ENCODE measurements at places on chromosomes 13 and 19.

- no peak for DNase-seq
Observed at GRCh38 chr13:51681037-51681678, 96.9 kb downstream of the WDFY2 start.

- no peak for DNase-seq
Observed at GRCh38 chr13:67281466-67281865, 51.3 kb upstream of the PCDH9 start.

- no peak for DNase-seq
Observed at GRCh38 chr19:21264416-21264815, 64.8 kb downstream of the ZNF708 start.

DNA sequence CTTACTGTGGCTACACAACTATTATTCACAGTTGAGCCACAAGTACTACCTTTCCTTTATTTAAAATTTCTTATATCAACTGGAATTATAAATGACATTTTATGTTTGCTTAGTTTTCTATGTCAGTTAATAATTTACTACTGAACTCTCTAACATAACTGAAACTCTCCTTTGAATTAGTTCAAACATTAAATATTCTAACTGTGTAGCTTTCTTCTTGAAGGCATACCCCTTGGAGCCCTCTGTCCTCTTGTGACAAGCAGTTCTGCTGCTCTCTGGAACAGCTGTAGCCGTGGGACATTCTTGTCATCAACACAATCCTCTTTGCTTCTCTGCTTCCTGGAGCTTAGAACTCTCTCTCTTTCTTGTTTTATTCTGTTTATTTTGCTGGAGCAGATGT, 244.8 kb downstream of the NHLRC3 start:
- DNase-seq: no peak

- peak; percentile 54 for DNase-seq
Observed at GRCh38 chr19:13987101-13987890, 18.8 kb downstream of the RFX1 start.

DNA sequence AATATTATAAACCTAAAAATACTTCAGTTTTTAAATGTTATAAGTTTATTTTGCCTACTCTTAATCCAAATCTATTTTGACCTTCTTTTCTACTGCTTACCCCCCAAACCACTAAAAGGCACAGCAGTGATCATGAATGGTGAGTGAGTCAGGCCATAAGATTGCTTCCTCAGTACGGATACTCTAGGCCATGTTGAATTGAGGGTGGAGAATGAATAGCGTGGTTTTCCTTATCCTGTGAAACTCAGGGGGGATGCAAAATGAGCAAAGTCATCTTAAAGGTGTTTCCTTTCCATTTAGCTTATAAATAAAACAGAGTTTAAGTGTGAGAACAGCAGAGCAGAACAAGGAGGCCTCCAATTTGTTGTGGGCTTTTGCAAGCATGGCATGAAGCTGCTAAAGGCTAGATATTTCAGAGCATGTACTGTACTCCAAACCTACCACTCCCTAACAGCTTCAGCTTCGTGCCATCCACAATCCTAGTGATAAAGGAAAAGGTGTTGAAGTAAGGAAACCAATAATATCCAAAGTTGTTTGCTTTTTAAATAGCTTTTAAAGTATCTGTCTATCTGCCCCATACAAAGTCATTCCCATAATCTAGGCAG, 25.0 kb downstream of the SERPINE3 start:
- no peak for DNase-seq

GRCh38 chr19:58328999-58329398, 2.2 kb downstream of the ZSCAN22 start:
- DNase-seq: peak; percentile 23

- no peak for DNase-seq
Observed at GRCh38 chr13:29210676-29211075, 384.8 kb downstream of the SLC7A1 start.

- DNase-seq: no peak
Observed at GRCh38 chr19:4891066-4891465, 11.6 kb downstream of the ARRDC5 start.

DNA sequence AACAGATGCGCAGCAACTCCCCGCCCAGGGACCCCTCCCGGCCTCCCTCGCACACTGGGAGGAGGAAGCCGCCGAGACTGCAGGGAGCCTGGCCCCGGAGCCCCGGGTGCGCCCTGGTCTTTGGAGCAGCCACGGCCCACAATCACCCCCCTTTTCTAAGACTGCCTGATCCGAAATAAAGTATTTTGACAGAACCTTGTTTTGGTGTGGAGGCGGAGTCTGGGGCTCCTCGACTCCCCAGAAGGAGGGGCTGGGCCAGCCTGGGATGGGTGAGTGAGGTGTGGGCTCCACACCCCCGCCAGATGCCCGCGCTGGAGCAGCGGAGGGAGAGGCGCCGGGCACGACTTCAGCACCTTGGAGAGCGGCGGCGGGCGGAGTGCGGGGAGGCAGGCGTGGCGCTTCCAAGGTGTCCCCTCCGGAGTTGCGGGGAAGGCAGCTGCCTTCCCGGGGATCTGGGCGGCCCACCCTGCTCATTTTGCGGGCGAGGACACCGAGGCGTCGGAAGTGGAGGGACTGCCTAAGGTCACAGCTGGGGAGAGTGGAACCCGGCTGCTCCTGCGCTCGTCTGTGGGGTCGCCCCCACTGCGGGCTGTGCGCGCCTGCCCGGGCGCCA, 9.4 kb downstream of the SIRT6 start:
- no peak for DNase-seq

- DNase-seq: no peak
Observed at GRCh38 chr19:33195645-33196347, 1.7 kb downstream of the LRP3 start.

DNA sequence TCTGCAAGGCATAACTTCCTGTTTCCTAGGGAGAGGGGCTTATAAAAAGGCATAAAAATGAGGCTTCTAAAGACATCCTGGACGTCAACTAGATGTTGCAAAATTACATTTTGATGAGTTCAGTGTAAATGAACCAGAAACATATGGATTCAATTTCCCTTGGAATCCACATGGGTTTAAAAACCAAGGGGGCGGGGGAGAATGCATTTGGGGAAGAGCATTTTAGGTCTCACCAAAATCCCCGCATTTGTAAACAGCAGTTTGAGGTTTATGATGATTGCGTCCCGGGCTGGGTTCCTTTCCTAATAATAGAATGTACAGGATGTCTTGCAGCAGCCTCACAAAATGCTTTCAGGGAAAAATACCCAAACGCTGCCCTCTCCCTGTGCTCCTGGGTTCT, 407.8 kb downstream of the ZNF536 start:
- no peak for DNase-seq

DNA sequence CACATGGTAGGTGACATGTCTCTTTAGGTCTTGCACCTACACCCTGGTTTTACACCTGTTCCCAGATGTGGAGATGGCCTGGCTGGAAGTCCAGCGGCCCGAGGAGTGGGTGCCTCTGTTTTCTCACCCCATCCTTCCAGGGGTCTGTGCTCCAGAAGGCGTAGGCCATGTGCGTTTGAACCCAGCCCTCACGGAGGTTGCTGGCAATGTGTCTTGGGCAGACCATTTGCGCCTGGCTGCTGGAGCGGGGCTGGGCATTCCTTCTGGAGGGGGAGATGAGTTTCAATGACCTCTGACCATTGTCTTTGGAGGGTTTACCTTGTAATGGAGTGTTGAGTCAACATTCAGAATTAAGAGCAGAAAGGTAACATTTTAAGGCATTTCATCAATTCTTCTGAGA, 54.8 kb upstream of the ZNF536 start:
- DNase-seq: no peak

GRCh38 chr13:105914291-105915036, 621.0 kb downstream of the EFNB2 start:
- no peak for DNase-seq
